ENCODE measurements at places on chromosomes 6 and 20.

- DNase-seq = no peak
These were observed 26.3 kb downstream of the GNL1 start for GRCh38 chr6:30530014-30530413.

DNA sequence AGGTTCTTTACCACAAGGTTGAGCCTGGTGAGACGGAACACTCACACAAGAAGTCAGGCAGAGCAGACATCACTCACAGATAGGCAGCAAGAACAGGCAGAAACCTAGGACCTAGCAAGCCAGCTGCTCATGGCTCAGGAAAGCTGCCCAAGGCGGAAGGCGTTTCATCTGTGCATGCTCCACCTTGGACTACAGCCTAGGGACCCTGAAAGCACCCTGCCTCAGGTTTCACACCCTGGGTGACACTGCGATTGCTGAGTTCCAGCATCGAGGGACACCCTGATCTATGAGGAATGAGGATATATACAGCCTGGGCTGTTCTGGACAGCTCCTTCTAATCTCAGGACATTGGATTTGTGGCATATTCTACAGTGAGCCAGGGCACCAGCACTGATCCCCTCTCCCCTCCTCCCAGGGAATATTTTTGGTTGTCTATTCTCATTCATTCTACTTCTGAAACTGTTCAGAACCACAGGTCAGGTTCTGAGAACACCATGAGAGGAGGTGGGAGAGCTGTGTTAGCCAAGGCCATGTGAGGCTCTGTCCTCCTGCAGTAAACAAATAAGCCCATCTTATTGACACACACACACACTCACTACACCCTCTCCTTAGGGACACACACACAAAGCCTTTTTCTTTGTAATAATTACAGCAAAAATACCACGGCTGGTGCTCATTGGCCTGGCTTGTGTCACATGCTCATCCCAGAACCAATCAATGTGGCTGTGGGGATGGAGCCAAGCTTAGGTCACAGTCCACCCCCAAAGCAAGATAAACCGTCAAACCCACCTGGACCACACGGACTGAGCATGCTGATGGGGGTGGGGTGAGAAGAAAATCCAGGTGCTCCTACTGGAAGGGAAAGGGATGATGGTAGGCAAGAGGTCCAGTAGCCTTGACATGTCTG, 26.3 kb upstream of the PMEPA1 start:
- no peak for DNase-seq

DNA sequence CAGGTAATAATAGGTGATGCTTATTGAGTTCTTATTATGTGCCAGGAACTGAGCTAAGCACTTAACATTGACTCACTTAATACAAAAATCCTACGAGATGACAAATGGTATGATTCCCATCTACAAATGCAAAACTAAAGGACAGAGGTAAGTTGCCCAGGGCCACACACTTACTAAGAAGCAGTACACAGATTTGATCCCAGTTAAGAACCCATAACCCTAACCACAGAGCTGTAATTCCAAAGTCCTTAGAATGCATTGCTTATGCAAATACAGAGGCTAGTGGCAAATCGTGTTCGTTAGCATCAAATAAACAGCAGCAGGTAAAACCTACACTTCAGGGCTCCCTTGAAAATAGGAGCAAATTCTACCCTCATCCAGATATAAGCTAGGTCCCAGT, 104.0 kb downstream of the SASH1 start:
- DNase-seq = no peak

- no peak for DNase-seq
These were observed 742 bp downstream of the TBCC start for GRCh38 chr6:42745083-42745639.

- DNase-seq = peak; percentile 30
These were observed 42.5 kb downstream of the EIF2S2 start for GRCh38 chr20:34069341-34070078.

GRCh38 chr20:57656252-57656820, 36.1 kb upstream of the ZBP1 start:
- DNase-seq = no peak

DNA sequence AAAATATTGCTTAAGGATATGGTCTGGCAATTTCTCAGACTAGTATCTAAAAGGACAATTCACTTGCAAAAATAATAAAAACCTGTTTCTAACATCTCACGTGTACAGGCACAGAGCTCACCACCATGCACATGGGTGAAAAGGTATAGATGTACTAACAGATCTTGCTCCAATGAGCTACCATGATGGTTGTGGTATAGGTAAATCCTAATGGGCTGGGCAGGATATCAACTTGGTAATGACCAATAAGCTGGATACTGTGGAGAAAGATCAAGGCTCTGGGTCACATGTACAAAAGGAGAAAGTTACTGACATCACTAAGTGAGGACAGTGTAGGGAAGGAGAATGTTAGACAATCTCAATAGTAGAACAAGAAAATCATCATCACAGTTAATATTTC, 111.0 kb upstream of the NUP153 start:
- DNase-seq = no peak

DNA sequence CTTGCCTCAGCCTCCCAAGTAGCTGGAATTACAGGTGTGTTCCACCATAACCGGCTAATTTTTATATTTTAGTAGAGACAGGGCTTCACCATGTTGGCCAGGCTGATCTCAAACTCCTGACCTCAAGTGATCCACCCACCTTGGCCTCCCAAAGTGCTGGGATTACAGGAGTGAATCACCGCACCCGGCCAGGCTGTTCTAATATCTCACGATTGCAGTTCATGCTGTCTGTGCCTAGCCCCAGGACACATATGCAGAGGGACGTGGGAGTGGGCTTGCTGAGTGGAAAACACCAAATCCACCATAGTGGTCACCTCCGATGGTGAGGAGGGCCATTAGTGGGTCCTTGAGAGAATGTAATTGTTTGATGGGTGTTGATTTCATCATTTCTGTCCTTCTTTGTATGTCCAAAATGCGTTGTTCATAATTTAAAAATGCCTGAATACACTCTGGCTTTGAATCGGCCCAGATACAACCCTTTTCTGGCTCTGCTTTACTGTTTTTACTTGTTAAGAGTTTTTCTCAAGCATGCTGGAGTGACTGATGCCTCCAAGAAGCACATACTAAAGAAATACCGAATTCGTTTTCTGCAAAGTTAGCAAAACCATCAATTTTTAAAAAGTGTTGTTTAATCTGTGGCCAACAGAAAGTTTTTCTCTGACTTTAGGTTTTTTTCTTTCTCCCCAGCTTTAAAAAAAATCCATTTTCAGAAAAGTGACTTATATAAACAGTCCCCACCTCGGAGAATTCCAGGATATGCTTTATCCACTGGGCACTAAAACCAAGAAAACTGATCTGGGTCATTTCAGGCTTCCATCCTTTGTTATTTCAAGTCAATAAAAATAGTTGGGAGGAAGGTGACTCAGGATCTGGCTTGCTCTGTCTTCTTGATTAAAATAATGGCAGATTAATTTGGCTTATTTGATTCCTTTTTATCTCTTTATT, 18.8 kb upstream of the RALGAPA2 start:
- DNase-seq = no peak

DNA sequence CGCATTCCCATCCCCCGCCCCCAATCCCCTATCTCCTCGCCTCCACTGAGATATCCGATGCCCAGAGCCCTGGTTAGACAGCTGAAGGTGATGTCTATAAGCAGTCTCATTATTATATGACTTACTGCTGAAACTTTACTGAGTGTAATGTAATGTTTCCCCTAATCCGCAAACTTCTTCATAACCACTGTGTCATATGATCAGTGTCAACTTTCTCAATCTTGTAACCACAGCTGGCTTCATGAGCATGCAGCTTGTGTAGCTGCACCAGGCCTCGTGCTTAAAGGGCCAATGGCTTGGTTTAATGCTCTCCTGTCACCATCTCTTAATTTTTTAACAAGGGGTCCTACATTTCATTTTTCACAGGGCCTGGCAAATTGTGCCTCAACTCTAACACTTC, 8.1 kb downstream of the ASIP start:
- no peak for DNase-seq

GRCh38 chr20:32510120-32510600, 75.0 kb downstream of the NOL4L start:
- no peak for DNase-seq

DNA sequence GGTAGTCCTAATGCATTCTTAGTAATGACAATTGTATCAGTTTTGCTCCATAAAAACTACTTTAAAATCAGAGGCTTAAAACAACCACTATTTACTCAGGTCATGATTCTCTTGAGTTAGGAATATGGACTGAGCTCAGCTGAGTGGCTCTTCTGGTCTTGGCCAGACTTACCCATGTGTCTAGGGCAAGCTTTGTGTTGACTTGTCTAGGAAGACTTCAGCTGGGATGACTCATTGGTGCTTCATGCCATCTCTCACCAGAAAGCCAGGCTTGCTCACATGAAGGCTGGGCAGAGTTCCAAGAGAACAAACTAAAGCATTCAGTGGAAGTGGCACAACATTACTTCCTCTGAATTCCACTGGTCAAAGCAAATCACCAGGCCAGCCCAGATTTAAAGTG, 155.3 kb downstream of the DHX35 start:
- DNase-seq = no peak

- DNase-seq = no peak
These were observed 145.0 kb downstream of the PHACTR3 start for GRCh38 chr20:59749301-59749700.

DNA sequence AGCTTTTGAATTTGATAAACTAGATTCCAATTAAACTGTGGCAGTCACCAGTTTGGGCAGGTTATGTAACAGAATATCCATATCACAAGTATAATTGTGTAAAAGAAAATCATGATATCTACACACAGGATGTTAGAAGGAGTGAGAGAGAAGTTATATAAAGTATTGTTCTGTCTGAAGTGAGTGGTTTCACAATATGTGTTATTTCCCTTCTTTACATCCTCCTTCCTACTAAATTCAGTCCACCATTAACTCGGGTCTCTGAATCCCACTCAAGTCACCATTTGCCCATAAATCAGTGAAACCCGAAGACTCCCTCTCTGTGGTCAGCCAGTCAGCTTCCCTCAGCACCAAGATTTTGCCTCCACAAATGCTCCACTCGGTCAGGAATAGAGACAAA, 796 bp downstream of the HLA-DQB1 start:
- no peak for DNase-seq

DNA sequence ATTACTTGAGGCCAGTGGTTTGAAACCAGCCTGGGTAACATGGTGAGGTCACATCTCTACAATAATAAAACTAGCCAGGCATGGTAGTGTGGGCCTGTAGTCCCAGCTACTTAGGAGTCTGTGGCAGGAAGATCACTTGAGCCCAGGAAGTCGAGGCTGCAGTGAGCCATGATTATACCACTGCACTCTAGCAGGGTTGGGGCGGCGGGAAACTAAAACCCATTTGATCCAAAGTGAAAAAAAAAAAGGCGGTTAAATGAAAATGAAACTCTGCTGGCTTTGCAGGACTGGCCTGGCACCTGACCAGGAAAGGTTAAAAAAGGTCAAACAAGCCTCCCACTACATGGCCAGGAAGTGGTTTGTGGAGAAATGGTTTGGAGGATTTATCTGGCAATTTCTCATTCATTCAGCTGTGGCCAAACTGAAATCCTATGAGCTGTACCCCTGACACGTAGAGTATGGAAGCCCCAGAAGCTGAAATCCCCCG, 36.6 kb downstream of the MTRES1 start:
- DNase-seq = peak; percentile 7

- no peak for DNase-seq
These were observed 760 bp upstream of the IBTK start for GRCh38 chr6:82248273-82248735.

DNA sequence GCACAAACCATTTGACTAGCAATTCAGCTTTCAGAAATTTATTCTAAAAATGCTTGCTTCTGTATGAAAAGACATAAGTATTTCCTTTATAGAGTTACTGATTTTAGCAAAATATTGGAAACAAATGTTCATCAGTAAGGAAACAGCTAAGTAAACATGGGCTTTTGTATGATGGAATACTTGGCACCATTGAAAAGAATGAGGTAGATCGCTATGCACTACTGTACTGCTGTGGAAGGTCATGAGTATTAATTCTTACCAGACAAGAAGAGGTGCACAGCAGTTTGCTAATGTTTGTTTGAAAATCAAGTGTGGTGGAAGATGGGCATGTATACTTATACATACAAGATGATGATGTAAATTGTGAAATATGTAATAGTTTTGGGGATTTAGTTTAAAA, 73.0 kb downstream of the FARS2 start:
- no peak for DNase-seq

DNA sequence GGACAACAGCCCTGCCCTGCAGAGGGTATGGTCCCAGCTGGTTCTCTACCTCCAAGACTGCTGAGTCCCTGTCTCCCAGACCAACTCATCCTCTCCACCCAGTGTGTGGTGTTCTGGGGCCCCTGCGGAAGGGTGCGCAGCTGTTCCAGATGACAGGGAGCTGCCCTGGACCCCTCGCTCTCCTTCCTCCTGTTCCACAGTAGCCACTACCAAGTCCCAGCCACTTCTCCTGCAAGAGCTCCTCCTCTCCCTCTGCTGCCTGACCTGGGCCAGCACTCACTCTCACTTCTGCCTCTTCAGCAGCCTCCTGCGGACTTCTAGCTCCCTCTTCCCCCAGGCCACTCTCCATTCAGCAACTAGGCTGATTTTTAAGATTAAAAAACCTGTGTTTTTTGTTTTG, 40.1 kb upstream of the TMEM181 start:
- DNase-seq = no peak

DNA sequence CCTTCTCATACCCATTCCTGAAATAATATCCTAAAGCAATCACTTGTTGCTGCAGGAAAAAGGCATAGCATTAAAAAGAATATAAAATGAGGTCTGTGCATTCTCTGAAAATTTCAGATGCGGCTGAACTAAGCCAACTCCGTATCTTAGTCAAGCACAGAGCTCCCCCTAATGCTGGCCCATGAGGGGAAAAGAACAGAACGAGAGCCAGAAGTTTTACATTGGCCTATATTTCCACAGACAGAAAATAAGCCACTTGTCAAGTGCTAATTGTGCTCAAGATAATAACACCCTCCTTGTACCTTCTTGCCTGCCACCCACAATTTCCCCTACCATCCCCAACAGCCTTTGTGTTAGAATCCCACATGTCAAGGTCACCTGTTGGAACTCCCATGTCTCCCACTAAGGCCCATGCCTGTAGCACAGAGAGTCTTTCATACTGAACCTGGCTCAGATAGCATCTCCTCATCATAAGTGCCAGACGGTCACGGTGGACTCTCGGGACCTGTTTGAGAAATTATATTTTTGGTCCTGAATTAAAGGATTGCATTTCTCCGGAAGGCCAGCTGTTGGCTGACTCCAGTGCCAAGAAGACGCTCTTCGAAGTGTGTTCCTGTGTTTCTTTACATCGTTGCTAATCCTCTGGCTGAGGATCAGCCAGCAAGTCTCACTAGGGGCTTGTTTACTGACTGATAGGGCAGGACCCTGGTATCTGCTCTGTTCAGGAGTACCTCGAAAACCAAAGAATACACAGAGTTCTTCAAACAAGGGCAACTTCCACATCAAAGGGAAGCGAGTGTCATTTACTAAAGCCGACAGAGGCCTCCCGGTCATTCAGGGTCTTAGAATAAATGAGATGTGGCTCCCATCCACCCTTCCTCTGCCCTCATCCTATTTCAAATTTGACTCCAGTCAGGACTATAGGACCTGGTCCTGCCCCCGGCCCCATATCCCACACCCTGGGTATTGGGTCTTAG, 183.4 kb upstream of the FBXL4 start:
- no peak for DNase-seq
